T follicular helper cell (primary cell): ENCODE measurements at places on chromosomes 3 and 15.

GRCh38 chr3:141796889-141797781 is 33.9 kb downstream of the GRK7 start:
- no peak for DNase-seq

DNA sequence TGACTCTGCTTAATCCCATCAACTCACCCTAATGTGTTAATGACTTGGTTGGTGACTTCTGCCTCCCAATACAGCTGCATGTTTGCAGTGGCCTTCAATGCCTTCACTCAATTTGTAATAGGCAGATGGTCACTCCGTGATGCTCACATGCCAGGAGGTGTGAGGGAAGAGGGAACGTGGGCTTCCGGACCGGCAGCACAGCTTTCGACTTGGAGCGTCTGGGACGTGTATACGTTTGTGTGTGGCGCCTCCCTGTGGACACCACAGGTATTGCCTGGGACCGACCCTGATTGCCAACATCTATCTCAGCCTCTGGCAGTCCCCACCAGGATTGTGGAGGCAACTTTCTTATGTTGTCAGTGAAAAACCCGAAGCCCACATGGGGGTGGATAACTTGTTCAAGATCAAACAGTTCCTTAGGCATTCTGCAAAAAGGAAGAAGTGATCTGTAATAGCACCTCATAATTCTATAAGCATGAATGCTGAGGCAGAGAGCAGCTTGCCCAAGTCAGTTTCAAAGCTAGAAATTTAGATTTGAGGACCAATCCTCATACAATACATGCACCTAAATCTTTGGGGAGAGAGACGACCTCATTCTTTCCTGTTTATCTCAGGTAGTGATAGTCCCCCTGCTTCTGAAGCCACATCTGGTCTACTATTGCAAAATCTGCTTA is 16.9 kb downstream of the MRPL46 start:
- DNase-seq, result peak; percentile 30

DNA sequence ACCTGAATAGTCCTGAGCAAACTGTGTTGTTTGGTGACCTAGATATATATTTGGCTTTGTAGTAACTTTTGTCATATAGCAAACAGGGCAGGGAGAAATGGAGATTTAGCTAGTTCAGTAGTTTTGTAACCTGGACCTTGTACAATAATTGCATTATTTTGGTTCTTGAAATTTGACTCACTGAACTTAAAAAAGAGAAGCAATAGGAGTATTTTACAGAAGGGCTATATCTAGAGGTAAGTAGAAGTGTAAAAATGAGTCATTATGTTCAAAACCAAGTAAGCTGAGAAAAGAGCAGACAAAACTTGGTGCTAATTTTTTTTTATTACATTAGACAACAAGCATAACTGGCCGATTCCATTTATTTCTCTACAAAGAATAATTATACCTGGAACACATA is 505.4 kb downstream of the ZIC1 start:
- no peak for DNase-seq

GRCh38 chr3:114552527-114552812 is 258.6 kb downstream of the TIGIT start:
- DNase-seq, result no peak

DNA sequence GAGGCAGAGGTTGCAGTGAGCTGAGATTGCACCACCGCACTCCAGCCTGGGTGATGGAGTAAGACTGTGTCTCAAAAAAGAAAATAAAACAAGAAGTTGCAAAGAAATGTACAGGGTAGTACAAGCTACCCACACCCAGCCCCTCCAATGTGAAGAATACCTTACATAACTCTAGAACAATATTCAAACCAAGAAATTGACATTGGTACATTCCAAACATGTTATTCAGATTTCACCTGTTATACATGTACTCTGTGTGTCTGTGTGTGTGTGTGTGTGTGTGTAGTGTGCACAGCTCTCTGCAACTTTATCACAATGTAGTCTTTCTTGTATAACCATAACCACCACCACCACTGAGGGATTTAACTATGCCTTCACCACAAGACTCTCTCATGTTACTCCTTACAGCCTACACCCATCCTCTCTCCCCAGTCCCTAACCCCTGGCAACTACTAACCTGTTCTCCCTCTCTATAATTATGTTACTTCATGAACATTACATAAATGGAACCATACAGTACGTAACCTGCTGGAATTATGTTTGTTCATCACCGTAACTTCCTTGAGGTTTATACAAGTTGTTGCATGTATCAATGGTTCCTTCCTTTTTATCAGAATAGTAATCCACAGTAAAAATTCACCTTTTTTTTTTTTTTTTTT is 16.2 kb upstream of the TJP1 start:
- DNase-seq, result no peak

- no peak for DNase-seq
These were observed 98.4 kb upstream of the LINGO1 start for GRCh38 chr15:77731067-77731466.
